Mucosa of gallbladder (tissue), 1 donor: ENCODE measurements at places on chromosomes 16 and 17. TPM values are rescaled to one million over a fixed set of nuclear protein-coding genes. Genes with fewer than 3 reads are reported as not detected.

The SECTM1 gene
- 8.5 TPM for total RNA-seq

The ATP5PD gene
- total RNA-seq = 226 TPM

The FAM20A gene
- total RNA-seq = 7.4 TPM

The ZP2 gene
- total RNA-seq = 0.09 TPM

The RND2 gene
- 2.8 TPM for total RNA-seq

The KRTAP1-5 gene
- not detected for total RNA-seq

The ACSM3 gene
- 11.0 TPM for total RNA-seq

The TBC1D3C gene
- total RNA-seq = not detected

The TMEM231 gene
- 13.9 TPM for total RNA-seq

The WFIKKN1 gene
- total RNA-seq = 1.7 TPM

The SLC6A2 gene
- 0.23 TPM for total RNA-seq

The CLEC3A gene
- total RNA-seq = 3.5 TPM

The BCL6B gene
- 6.2 TPM for total RNA-seq

GRCh38 chr17:15261802-15262290 lies 3.3 kb downstream of the PMP22 start:
- no peak for DNase-seq

DNA sequence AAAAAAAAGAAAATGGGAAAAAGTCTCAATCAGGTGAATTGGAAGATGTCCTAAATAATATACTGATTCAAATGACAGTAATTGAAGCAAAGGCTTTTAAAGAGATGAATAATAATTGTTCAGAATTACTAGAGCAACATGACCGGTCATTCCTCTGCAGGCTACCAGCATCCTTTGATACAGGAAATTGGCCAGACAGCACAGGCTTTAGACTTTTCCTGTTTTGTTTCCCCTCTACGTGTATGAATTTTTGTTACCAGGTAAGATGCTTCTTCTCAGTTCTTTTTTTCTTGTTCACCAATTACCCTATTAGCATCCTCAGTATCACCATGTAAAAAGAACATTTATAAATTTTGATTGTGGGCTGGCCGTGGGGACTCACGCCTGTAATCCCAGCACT lies 77.5 kb downstream of the RPGRIP1L start:
- DNase-seq = no peak

- DNase-seq = no peak
These were observed 1.9 kb upstream of the PITPNM3 start for GRCh38 chr17:6558276-6558675.

GRCh38 chr16:63982741-63983140 lies 1139.1 kb downstream of the CDH11 start:
- no peak for DNase-seq

DNA sequence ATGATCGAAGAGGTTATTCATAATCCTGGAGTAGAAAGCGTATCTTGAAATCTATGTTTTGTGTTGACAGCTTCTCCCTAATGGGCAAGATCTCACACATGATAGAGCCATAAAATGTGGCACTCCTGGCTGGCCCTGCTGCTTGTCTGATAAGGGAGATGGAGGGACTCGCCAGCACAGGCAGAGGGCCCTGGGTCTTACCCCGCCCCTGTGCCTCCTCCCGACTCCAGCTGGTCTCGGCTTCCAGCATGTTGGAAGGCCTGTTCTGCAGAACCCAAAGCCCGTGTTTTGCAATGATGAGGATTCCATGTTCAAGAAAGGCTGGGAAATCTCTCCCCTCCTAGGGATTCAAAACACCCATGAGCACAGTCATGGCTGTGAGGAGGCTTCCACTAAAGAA lies 106.7 kb upstream of the SDK2 start:
- DNase-seq = peak; percentile 63

DNA sequence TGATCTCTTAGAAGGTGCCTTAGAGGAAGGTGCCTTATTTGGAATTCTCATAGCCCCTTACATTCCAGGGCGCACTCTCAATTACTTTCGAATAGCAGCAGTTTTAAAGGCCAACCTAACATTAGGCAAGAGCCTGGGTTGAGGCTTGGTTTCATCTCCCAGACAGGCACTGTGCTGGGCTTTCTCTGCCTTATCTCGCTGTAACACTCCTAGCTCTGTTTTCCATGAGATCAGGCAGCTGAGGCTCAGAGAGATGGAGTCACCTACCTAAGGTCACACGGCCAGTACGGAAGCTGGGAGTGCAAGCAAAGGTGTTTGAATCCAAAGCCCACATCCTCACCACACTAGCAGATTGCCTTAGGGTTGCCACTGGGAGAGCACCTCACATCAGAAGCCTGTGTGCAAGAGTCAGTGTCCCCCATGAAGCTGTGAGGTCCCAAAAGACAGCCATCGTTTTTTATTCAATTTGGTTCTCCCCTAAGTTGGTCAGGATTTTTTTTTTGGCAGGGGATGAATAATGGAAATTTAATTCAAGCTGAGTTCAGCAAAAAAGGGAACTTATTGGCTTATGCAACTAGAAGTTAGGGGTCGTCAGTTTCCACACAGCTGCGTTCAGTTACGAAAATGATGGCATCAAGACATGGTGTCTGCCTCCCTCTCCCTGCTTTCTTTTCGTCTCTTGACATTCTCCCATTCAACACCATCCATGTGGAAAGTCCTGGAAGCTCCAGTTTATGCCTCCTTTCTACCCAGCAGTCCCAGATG lies 206.4 kb downstream of the KATNIP start:
- no peak for DNase-seq

GRCh38 chr16:27966756-27967155 lies 96.8 kb downstream of the GSG1L start:
- DNase-seq = no peak

DNA sequence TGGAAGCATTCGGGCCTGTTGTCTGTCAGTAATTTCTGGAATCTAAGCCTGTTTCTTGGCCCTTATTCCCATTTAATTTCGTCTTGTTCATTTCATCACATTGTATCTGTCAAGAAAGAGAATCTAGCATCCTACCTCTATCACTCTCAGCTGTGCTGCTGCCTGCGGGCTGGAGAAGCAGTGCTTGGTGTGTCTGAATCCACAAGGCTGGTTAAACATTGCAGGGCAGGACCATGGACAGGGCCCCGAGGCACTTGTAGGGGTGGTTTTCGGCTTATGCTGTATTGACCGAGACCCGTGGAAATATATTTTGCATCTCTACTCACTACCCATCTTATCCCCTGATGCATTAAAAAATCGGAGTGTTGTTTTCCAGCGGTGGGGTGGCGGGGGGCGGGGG lies 3.1 kb downstream of the RAB11FIP4 start:
- DNase-seq = peak; percentile 70

GRCh38 chr17:41914358-41914766 lies 4.4 kb downstream of the ACLY start:
- no peak for DNase-seq

DNA sequence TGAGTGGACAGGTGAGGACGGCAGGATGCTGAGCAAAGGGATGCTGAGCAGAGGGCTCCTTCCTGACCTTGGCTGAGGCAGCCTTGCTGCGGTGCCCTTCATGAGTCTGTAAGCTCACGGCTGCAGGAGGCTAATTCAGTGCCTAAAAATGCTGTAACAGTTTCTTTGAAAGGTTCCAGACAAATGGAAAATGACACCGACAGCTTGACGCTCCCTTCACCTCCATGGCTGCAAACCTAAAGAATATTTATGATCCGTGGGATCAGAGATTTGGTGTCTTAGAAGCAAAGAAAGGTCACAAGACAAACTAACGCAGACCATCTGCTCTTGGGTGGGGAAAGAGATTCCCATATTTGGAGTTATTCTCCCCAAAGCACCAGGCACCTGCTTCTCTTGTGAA lies 28.0 kb downstream of the TOM1L2 start:
- no peak for DNase-seq

DNA sequence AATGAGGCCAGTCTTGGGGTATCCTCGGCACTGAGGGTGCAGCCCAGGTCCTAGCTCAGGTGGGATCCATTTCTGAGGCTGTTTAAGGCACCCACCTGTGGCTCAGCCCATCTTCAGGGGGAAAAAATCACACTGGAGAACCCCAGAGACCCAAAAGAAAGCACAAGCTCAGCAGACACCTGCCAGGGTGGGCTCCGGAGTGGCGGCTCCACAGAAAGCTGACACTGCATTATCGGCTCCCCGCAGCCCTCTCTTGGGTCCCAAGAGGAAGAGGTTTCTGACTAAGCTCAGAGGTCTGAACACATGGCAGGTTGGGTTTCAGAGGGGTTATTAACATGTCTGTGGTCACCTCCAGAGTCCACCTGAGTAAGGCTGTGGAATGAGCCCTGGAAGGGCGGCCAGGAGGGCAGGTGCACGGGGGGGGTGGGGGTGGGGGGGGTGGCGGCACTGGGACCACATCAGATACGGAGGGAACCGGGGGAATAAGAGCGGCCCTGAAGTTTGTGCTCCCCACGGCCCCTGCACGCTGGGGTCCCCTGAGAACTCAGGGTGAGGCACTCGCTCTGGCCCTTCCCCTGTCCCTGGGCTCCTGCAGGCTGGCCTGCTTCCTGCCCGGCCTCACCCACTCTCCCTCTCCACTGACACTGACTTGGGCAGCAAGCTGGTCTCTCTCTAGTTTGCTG lies 79.5 kb downstream of the TIMM22 start:
- no peak for DNase-seq

GRCh38 chr16:67726106-67727034 lies 7.3 kb upstream of the GFOD2 start:
- no peak for DNase-seq

- no peak for DNase-seq
These were observed 19.6 kb downstream of the HEATR6 start for GRCh38 chr17:60059082-60059481.

DNA sequence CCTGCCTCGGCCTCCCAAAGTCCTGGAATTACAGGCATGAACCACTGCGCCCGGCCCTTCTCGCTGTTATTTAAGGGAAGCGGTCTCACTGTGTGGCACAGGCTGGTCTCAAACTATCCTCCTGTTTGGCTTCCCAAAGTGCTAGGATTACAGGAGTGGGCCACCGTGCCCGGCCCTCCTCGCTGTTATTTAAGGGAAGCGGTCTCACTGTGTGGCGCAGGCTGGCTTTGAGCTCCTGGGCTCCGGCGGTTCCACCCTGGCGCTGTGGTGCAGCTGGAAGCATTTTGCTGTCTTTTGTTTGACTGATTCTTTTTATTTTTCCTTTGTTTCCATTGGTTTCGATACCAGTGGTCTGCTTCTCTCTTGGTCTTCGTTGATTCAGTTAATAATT lies 40.7 kb downstream of the FOXK2 start:
- no peak for DNase-seq

GRCh38 chr16:53346-54236 lies at the start of the genes POLR3K and SNRNP25:
Gene POLR3K (minus strand): TSS chr16:53608. CDS start chr16:53586, 22 bp downstream.
Gene SNRNP25 (plus strand): TSS chr16:53828. CDS start chr16:54017, 189 bp downstream.
- peak; percentile 99 for DNase-seq

DNA sequence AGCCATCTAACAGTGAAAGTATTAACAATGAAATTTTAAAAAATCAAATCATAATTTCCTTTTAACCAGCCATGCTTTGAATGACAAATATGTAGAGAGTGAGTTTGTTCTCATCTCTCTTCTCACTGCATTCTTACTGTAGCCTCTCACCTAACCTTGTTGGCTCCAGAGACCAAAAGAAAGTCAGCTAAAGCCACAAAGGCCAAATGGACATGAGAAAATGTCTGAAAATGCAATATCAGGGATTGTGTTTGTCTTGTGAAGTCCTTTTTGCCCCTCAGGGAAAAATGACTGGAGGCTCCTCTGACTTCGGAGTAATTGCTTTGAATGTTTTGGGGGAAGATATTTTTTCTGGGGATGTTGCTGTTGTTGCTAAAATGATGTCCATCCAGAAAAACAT lies 166.3 kb downstream of the SLC39A11 start:
- DNase-seq = no peak

DNA sequence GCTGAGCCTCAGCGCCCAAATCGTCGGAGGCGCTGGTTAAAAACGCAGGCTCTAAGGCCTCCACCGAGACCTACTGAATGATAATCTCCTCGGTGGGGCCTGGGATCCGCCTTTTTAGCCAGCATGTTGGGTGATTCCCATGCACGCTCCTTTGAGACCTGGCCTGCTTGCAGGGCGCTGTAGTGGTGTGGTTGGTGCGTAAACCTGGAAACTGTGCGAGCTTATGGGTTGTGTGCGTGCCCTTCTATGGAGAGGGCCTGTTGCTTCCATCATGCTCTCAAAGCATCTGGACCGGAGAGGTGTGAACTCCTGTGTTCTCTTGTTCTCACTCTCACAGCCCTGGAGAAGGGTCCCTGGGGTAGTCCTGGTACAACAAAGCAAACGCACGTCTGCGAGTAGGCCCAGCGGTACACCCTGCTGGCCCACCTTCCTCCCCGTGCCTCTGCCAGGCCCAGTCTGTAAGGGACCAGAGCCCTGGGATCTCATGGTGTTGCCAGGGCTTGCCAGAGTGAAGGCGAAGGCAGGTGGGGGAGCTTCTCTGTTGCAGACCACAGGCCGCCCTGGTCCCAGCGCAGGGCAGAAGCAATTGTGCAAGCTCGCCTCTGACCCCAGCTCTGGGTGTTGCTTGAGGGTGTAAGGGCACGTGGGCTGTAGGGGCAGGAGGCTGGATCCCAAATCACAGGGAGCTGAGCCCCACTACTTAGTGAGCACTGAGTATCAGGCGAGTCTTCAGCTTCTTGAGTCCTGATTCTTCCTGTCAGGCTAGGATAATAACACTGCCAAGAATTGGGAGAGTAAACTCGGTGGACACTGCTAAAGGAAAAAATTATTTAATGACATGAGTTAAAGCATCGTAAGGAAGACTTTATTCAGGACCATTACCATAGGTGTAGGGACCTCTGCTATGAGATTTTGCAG lies 879 bp upstream of the LRRC75A start:
- DNase-seq = no peak

GRCh38 chr17:75295201-75296158 lies 6.2 kb upstream of the SLC25A19 start:
- DNase-seq = no peak

GRCh38 chr17:33040461-33040860 lies 48.8 kb downstream of the SPACA3 start:
- DNase-seq = no peak

DNA sequence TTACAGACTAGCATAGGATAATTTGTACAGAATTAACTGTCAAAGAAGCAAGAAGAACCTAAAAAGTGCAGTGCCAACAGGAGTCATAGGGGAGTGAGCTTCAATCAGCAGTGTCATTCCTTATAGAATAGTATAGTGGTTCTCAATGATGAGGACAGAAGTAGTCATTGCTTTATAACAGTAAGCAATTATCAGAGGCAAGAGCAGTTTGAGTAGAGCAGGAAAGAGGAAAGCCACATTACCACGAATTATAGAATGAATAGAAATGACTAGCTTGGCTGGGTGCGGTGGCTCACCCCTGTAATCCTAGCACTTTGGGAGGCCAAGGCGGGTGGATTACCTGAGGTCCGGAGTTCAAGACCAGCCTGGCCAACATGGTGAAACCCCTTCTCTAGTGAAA lies 209.7 kb upstream of the TBX2 start:
- no peak for DNase-seq

GRCh38 chr16:57637424-57637823 lies 9.0 kb downstream of the ADGRG1 start:
- DNase-seq = no peak

GRCh38 chr17:67123699-67124098 lies 79.3 kb downstream of the CACNG1 start:
- DNase-seq = no peak

DNA sequence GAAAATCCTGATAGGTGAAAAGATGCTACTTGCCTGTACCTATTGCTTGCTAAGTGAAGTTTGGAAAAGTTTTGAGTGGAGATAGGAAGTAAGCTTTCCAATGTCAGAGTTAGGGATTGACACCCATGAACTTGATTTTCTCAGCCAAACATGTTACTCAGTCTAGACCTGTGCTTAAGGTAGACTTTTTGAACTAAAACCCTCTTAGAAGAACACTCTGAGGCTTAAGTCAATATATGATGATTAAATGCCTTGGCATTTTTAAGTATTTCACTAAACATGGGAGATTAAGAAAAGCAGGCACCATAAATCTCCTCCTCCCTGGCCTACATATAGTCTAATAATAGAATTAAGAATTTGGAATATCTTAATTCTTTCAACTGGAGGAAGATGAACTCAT lies 785.6 kb upstream of the SOX9 start:
- DNase-seq = no peak
